Stimulated activated CD4-positive, alpha-beta T cell treated with anti-CD3 and anti-CD28 coated beads, TNF-alpha, amount 100 ng/mL, for 4 hours (primary cell): ENCODE measurements at places on chromosomes 16 and 17.

GRCh38 chr17:77356109-77356689 is 215.4 kb downstream of the SEC14L1 start:
- no peak for DNase-seq

DNA sequence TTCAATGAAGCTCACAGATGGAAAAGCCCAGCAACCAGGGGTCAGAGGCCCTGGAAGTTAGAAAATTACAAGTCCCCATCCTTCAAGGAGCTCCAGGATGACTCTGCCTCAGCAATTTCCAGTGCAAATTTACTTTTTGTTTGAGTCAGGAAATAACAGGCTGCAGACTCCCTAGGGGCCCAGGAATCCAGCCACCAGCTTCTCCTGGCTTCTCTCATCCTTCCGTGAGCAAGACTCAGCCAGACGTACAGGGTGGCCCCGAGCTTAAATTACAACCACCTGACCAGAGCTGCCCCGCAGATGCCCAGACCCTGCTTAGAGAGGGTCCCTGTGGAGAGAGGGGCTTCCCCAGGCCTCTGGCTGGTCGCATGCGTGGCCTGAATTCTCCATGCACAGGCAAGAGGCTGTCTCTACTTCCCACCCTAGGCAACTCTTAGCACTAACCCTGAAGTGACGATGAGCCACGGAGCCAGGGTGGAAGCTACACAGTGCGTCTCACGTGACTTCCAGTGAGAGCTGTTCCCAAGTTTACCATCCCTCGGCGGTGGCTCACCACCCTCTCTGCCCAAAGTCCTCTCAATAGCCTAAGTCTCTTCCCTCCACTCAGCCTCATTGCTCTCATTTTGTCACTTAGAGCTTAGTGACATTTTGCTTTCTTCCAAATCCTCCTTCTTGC is 27.1 kb downstream of the GPR142 start:
- no peak for DNase-seq

GRCh38 chr16:6363896-6364607 is 968.6 kb upstream of the RBFOX1 start:
- no peak for DNase-seq

DNA sequence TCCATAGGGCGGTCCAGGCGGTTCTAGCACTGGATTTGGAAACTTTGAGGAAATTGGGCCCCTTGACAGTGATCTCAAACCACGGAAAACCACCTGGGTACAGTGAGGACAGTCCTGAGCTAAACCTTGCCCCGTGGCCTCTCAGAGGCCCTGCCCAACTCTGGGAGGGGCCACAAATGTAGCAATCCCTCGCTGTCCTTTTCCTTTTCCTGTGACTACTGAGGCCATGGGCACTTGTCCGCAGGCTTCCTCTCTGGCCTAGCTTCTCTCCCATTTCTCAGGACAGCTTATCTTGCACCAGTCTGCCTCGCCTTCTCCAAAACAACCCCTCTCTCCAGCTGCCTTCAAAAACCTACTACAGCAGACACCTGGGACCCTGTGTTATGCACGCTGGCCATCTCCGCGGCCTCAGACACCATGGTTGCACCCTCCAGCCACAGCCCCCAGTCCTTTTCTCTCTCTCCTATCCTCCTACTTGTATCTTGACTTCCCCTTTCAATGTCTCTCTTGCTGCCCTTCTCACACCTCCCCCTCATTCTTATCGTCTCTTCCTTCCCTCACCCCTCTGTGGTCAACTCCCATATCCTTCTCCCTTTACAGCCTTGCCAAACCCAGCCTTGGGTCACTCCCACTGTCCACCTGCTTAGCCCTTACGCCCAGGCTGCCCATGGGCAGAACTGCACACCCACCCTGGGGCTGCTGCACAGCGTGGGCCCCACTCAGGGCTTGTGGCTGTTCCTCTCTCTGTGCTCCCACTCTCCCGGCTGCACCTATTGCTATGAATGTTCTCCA is 7.6 kb downstream of the SCPEP1 start:
- DNase-seq = no peak

DNA sequence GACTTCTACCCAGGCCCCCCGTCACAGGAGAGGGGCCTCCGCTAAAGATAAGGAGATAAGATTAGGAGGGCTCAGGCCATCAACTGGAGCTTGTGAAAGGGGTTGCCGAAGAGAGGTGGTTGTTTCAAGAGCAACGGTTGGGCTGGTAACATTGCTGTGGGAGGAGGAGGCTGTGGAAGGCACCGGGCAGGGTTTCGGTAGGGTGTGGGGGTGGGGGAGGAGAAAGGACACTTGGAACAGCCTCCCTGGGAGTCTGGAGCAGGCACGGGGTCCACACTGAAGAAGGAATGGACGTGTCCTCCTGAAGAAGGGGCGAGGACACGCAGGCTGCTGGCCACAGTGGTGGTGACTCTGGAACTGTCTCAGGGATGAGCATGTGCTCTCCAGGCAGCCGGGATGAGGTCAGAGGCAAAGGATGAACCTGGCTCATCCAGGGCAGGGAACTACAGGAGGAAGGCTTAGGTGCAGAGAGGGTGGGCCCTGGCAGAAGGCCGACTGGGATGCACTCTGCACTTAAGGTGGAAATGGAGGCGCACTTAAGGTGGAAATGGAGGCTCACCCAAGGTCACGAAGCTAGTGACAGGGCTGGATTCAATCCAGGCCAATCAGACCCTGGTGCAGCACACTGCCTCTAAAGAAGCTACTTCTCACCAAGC is 1.2 kb upstream of the EPX start:
- DNase-seq = no peak

DNA sequence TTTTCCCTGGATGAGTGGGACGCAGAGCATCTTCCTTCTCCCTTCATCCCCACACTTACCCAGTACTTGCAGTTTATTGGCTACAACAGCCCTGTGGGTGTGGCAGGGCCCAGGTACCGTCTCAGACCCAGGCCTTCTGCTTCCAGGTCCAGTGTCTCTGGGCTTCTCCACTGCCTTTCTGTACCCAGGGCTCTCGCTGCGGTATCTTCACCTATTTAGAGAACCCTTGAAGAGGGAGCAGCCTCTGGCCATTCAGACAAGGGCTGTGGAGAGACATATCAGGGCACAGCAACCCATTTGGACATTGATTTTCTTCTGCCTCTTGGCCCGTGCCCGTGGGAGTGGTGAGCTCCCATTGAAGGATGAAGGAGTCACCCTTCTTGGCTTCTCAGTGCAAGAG is 17.3 kb downstream of the TBX4 start:
- DNase-seq = no peak

DNA sequence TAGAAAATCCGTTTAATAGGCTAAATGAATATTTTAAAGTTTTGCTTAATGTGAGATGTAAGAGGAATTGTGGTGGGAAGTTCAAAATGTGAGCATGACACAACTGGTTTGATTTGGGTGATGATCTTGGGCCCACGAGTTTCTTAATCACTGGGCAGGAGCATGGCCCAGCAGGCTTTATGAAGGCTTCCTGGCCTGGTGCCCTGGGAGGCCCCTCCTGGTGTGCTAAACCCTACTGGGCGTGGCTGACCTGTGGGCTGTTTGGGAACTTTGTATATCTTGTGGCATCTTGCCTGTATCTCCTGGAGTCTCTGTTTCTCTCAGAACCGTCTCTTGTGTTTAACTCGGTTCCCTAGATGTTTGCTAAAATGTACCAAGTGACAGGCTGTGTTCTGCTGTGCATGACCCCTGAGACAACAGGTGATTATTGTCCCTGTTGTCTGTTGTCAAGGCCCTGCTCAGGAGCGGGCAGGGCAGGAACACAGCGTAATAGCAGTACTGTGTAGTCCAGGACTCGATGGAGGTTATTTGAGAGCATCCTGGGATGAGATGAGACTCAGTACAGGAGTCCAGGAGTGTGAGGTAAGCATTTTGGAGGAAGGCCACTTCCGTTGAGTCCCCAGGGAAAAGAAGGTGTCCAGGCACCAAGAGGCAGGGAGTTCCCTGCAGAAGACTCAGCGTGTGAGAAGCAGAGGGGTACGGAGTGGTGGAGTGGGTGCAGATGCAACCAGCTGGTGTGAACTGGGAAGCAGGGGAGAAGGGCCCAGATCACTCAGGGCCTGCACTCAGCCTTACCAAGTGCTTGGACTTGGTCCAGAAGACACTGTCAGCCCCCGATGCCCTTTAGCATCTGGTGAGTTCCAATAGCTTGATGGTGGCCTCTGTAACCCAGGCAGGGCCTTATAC is 48.5 kb downstream of the B9D1 start:
- DNase-seq = no peak

GRCh38 chr16:68345958-68346635 is 35.3 kb downstream of the PRMT7 start:
- DNase-seq = no peak

GRCh38 chr16:50572700-50573099 is 24.5 kb downstream of the NKD1 start:
- DNase-seq = no peak

GRCh38 chr16:58123896-58124600 is 5.1 kb downstream of the CFAP20 start:
- no peak for DNase-seq

DNA sequence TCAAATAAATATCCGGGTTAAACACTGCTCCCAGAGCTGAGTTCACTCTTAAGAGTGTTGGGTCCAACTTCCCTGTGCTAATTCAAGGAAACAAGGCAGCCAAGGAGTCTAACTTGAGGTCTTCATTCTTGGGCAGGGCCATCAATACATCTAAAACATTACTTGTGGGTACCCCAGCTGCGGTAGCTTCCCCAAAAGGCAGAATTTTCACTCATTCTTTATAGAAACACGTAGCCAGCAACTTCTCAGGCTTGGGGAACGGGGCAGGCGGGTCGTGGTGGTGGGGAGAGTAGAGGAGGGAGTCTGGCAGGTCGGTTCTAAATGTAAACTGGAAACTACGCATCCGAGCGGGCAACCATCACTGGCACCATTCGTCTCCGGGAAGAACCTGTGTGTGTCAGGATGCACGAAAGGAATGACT is 666 bp upstream of the METTL9 start:
- DNase-seq = no peak

DNA sequence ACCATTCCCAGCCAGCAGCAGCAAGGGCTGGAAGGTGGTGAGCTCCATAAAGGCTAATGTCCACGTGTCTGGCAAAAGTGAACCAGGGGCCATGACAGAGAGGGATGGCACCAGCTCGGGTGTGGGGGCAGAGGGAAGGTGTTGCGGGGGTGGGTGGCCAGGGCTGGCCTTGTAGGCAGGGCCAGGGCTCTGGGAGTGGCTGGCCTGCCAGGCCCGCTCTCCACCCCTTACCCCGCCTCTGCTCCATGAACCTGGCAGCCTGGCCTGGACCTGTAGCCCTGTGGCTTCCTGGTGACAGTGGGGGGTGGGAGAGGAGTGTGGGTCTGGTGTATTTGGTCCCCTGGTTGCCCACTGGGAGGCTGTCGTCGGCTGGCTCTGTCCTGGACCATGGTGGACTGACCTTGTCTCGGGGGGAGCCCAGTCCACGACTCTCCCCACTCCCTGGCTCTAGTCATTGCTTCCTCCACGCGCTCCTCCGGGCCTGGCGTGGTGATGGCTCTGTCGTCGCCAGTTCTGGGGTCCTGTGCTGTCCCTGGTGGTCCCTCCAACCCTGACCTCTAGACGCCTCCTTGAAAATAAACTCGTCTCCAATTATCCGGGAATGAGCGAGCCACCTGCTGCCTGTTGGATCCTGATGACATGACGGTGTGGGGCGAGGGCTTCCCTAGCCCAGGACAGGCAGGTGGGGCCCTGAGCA is 50.0 kb downstream of the ENGASE start:
- no peak for DNase-seq

GRCh38 chr17:2090210-2090641 is 35.3 kb downstream of the HIC1 start:
- DNase-seq = no peak

- no peak for DNase-seq
Observed at GRCh38 chr16:24836836-24837235, 8.9 kb upstream of the SLC5A11 start.

DNA sequence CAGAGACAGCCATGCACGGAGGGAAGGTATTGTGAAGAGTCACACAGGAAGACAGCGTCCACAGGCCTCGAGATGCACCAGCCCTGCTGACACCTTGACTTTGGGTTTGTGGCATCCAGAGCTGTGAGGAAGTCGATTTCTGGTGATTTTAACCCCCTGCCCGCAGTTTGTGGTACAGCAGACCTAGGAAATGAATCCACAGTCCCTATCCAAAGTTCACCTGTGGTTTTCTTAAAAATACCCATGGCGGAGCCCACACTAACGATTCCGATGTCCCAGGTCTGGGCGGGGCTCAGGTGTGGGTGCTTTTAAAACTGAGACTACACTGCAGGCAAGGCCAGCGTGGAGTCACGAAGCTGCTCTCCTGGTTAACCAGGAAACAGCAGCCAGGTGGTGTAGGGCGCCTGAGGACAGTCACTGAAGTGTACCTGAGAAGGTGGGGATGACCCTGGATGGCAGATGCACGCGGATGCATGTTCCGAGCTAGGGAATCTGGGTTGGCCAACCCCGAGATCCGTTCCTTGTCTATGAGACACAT is 14.4 kb upstream of the MEAK7 start:
- no peak for DNase-seq

- no peak for DNase-seq
Observed at GRCh38 chr17:63040816-63041215, 74.8 kb downstream of the TANC2 start.

DNA sequence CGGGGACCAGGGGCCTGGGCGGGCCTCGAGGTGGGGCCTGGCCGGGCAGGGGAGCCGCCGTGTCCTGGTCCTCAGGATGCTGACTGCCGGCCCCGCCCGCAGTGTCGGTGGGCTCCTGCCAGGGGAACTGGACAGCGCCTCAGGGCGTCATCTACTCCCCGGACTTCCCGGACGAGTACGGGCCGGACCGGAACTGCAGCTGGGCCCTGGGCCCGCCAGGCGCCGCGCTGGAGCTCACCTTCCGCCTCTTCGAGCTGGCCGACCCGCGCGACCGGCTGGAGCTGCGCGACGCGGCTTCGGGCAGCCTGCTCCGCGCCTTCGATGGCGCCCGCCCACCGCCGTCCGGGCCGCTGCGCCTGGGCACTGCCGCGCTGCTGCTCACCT is 2.3 kb upstream of the PAQR4 start:
- no peak for DNase-seq

- DNase-seq = no peak
Observed at GRCh38 chr16:27252206-27252585, 16.4 kb downstream of the NSMCE1 start.

- DNase-seq = no peak
Observed at GRCh38 chr16:55367866-55368603, 44.0 kb downstream of the IRX6 start.

DNA sequence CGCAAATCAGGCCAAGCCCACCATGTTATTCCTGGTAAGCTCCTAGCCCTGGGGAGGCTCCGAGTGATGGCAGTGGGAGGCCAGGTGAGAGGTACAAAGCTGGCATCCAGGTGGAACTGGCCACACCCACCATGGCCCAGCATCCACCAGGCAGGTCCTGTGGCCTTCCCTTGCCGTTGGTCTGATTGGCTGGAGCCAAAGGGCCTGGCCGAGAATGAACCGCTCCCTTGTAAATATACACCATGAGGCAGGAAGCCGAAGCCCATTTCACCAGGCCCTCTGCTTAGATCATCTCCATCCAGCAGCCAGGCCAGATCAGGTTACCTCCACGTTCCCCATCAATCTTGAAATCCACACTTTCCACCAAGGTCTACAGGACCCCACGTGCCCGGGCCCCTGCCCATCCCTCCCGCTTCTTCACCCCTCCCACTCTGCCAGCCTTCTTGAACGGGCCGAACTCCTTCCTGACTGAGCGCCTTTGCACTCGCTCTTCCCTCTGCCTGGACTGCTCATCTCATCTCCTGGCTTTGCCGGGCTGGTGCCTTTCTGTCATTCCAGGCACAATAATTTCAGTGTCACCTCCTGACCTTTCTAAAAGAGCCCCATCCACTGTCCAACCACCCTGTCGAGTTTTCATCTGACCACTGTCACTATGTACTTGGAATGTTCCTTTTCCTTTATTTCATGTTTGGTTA is 5.8 kb downstream of the SOCS1 start:
- DNase-seq = no peak

- no peak for DNase-seq
Observed at GRCh38 chr17:80833952-80834892, 157.4 kb upstream of the CHMP6 start.
